ENCODE measurements at places on chromosomes 4 and X.

DNA sequence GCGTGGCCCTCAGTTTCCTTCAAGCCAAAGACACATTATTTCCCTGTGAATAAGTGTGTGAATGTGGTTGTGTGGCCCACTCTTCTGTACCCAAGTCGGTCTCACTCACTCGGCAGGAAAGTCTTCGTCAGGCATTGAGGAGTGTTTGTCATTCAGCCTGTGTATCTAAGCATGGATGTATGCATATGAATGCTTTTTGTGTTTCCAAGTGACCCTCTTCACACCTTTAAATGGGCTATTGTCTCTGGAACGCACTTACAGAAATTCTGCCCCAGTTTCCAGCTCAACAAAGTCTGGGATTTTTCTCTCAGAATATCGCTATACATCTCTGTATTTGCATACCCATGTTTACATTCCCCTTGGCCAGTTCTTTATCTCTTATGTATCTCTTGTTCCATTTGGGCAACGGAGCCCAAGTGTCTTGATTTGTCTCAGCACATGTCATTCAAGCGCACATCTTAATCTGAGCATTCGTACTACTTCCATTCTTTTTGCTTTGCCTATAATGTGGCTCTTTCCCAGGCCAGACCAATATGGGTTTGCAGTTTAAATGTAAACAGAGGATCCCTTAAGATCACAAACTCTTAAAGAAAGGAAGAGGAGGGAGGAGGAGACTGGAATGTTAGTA lies 4.8 kb downstream of the BCOR start:
- no peak for DNase-seq

DNA sequence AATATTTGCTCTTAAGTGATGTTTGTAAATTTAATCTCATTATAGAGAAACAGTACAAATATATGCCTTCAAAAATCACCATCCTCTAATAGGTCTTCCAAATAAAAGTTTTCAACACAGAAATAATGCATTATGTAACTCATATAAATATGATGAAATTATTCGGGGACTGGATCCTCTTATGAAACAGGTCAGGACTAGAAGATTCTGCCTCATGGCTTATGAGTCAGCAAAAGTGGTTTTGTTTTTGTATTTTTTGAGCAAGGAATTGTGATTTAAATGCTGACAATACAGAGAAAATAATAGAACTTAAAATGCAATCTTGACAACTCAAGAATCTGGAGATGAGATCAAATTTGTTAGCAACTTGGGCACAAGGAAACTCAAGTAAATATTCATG lies 179.7 kb upstream of the NDP start:
- no peak for DNase-seq

DNA sequence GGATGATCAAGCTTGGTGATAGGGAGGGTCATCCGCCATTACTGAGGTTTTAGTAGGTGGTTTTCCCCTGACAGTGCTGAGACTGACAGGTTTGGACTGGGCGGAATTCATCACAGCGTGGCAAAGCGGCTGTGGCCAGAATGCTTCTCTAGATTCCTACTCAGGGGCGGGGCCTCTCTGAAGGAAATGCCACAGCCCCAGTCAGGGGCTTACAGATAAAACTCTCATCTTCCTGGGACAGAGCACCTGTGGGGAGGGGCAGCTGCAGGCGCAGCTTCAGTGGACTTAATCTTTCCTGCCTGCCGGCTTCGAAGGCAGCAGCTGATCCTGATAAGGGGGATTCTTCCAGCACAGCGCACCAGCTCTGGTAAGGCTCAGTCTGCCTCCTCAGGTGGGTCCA lies 316.7 kb downstream of the RPA4 start:
- DNase-seq = no peak

- no peak for DNase-seq
These were observed 892 bp downstream of the IL1RAPL2 start for GRCh38 chrX:104566681-104567501.

DNA sequence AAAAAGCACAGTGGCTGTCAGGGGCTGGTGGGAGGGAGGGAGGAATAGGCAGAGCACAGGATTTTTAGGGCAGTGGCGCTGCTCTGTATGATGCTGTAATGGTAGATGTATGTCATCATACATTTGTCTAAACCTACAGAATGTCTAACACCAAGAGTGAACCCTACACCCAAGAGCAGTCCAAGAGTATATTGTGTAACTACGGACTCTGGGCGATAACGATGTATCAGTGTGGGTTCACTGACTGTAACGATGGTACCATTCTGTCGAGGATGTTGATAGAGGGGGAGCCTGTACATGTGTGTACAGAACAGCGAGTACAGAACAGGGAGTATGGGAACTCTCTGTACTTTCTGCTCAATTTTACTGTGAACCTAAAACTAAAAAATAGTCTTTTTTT lies 76.5 kb downstream of the HAUS3 start:
- no peak for DNase-seq

DNA sequence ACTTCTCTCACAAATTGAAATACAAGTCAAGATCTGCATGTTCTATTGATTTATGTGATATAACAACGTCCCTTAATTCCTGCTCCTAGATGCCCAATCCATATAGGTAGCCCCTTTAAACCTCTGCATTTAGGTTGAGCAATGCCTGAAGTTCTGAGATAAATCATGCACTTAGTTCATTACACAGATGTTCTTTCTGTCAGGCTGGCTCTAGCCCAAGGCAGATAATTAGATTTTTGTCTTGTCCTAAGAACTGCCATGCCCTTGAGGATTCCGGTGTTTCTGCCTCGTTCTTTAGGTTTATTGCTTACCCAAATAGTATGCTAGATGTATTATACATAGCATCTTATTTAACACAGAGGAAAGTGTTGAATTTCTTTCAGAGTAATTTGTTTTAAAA lies 143.1 kb downstream of the TRAM1L1 start:
- DNase-seq = no peak

DNA sequence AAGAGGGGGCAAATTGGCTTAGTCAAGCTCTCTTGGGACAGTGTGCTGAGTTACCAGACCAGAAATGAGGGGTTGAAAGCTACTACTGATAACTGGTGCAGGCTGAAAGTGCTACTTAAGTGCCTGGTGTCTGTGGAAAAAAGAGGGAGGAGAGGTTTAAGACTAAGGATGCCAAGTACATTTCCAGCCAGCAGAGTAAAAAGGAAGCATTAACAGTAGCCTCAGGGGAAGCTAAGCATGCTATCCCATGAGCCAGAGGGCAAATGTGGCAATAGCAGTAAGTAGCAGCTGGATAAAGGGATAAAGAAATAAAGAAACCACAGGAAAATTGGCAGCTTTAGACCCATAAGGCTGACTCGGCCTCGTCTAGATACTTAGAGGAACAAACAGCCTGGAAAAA lies 196.3 kb upstream of the MAB21L2 start:
- DNase-seq = peak; percentile 76

DNA sequence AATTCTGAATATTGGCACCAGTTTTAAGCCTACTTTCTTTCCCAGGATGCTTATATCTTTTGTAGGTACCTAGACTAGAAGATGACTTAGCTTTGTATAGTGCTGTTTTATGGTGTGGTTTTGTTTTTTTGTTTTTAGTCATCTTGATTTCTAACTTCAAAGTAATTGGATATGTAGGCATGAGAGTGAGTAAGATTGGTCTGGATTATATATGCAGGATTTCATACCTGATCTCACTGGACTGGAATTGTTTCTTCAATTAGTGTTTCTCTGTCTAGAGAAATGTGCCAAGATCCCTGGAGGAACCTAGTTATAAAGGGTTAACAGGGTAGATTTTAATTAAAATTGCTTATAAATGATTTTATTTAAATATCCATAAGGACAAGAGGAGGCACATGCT lies 23.1 kb downstream of the NAP1L5 start:
- DNase-seq = no peak

GRCh38 chr4:764405-765169 lies 59.0 kb downstream of the PCGF3 start:
- DNase-seq = no peak

DNA sequence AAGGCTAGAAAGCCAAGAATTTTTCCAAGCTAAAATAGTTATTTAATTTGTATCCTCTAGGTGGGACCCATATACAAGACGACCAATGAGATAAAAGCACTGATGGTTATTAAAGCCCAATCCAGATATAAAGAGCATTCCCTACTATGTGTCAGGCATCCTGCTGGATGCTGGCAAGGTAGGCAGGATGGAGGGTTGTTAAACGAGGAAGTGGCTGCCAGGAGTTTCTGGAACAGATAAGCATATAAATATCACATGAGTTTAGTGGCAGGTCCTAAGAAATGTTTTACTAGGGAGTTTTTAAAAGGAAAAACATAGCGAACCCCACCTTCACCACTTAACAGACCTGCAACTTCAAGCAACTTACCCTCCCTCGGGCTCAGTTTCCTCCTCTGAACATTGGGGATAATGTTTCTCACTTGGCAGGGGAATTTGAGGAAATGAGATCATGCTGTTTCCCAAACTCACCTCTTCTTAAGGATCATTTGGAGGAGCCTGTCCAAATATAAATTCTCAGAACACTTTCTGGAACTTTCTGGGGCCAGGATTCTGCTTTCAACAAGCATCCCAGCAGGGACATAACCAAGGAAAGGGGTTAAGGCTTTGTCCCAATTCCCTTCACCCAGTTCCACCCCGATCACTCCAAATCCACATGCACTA lies 94.3 kb upstream of the LDB2 start:
- no peak for DNase-seq

GRCh38 chr4:187547316-187547715 lies 448.3 kb upstream of the ZFP42 start:
- DNase-seq = no peak

DNA sequence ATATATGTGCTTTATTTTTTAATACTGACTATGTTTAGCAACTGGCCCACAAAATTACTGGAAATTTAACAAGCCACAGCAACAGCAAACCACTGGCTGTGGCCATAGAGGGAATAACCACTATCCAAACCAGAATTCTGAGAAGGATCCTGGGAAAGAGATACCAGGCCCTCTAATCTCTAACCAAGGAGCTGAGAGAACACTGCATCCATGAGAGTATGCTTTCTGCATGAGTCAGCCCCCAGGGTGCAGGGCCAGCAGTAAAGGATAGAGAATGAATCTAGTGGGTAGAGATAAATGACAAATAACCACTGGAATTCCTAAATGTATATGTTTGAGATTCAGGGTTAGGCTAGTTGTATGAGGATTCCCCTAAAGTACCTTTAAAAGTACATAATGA lies 221.8 kb downstream of the KIT start:
- no peak for DNase-seq

DNA sequence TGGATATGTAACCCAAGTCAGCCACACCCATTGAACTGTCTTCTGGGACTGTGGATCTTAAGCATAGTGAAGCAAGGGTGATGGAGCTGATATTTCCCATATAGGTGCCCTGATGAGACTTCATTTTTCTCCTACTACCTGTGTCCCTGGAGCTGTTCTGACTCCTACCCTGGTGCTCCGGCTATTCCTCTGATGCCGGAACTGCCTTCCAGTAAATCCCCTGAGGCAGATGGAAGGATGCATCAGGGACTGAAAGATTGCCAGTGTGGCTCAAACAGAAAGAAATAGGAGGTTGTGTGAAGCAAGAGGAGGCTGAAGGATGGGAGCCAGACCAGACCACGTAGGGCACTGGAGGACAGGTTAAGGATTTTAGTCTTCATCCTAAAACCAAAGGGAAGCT lies 74.7 kb downstream of the HOPX start:
- no peak for DNase-seq

DNA sequence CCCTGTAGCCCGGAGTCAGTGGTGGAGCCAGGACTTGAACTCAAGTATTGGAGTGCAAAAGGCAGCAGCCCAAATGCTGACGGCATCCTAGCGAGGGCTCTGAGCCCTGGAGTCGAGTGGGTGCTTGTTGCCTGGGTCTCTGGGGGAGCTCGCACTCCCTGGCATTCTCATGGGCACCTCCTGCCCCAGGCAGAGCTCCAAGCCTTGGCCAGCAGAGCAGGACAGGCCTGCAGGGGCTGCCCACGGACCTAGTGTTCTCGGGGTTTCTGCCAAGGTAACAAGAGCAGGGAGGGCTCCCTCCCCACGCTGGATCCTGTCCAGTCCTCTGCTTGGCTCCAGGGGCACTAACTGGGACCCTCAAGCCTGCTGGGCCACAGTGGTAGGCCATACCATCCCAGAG lies 17.6 kb upstream of the WFS1 start:
- DNase-seq = no peak

DNA sequence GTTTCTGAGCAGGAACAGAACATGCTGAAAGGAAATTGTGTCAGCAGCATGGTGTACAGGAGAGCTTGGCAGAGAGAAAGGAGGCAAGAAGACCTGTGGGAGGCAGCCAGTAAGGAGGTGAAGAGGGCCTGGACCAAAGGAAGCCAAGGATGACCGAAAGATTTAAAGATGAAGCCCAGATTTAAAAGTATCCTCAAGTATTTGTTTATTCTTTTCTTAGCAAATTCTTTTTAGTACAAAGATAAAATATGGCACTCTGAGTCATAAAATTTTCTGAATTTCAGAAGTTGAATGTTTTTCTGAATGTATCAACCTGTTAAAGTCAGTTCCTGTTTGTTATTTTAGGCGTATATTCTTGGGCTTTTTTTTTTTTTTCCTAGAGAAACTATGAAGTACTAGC lies 3.5 kb downstream of the PKD2 start:
- no peak for DNase-seq

DNA sequence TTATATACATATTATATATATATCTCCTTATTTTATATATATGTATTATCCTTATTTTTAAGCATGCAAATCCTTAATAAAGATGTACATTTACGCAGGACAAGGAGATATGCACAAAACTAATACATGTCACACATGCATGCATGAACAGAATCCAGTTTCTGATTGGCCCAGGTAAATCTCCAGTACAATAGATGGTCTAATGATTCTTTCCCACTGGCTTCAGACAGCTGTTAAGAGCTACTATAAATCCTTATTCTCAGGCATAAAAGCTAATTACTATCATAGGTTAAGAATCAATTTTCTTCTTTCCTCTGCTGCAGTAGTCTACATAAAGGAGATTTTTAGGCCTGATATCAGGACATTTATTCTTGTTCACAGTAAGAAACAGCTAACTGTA lies 689.8 kb downstream of the KCTD8 start:
- DNase-seq = no peak

- no peak for DNase-seq
These were observed 30.4 kb downstream of the FAM13A start for GRCh38 chr4:89026542-89026941.

GRCh38 chrX:131067216-131067615 lies 9.1 kb downstream of the ARHGAP36 start:
- DNase-seq = no peak

- DNase-seq = no peak
These were observed 23.7 kb downstream of the RWDD4 start for GRCh38 chr4:183635321-183635720.

- DNase-seq = no peak
These were observed 231.4 kb downstream of the AFAP1 start for GRCh38 chr4:7708238-7708637.

GRCh38 chr4:152009031-152009670 lies 248.3 kb upstream of the GATB start:
- no peak for DNase-seq

GRCh38 chr4:17168571-17168970 lies 270.1 kb upstream of the LDB2 start:
- DNase-seq = peak; percentile 51

GRCh38 chrX:42809569-42809968 lies 31.6 kb upstream of the PPP1R2C start:
- DNase-seq = no peak
